ENCODE measurements at places on chromosomes 2 and 18.

DNA sequence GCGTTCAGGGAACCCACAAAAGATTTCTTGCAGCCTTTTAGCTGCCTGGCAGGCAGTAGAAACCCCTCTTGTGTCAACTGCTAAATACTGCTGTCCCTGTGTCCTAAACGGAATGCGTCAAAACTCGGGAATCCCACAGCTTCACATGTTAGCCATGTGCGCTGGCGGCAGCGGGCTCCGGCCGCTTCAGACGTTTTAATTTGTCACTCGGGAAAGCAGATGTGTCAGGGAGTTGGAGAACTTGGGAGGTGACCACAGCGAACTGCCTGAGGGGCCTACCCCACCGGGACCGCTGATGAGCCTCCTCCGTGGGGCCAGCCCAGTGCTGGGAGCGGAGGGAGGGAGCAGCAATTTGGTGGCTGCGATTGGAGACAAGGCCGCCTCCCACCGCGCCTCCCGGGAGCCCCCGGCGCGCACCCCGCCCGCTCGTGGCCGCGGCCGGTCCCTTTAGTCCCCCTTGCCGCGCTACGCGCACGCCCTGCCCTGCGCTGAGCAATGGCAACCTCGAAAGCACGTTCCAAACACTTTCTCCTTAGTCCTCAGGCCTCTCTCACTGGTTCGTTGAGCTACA is 146.1 kb upstream of the SATB2 start:
- no peak for DNase-seq

DNA sequence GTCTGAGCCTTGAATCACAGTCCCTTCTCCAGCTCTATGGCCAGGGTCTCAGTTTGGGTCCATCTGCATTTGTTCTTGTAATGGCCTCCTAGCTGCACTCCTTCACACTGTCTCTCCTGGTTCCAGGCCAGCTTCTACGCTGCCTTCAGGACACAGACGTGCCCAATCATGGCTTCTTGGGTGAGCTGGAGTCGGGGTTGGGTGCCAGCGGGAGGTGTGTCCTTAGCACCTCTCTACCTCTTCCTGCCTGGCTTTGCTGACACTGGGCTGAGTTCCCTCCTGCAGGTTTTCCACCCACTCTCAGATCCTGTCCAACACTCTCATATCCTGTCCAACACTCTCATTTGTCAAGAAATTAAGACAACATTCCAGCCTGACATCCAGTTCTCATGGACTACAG is 9.6 kb downstream of the TRPM8 start:
- no peak for DNase-seq

DNA sequence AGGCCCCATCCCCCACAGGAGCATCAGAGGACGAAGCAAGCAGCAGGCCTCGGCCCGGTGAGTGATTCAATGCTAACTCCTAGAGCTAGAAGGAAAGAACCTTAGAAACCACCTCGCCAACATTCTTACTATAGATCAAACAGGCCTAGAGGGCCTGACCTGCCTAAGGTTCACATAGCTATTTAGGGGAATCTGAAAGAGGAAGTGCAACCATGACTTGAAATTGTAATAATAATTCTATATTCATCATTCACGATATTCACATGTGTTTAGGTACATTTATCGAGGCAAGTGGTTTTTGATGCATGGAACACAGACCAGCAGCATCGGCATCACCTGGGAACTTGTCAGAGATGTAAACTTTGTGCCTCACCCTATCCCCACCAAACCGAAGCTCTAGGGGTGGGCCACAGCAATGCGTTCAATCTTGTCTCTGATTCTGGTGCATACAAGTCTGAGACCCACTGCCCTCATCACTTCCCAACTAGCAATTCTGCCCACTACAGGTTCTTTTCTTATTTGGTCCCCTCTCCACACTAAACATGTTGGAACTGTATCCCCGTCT is 78.0 kb upstream of the DNMT3A start:
- DNase-seq = no peak

DNA sequence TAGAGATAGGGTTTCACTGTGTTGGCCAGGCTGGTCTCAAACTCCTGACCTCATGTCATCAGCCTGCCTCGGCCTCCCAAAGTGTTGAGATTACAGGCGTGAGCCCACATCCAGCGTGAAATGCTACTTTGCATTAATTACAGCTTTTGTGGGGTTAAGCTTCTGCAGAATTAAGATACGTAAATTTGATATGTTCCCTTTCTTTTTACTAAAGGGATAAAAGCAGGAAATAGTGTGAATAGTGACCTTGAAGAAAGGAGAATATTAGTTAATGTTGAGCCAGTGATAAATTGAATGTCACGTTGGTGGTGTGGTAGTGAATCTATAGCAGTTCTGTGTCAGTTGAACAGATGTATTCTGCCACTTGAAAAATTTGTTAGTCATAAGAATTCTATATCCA is 16.9 kb downstream of the SMCHD1 start:
- no peak for DNase-seq

DNA sequence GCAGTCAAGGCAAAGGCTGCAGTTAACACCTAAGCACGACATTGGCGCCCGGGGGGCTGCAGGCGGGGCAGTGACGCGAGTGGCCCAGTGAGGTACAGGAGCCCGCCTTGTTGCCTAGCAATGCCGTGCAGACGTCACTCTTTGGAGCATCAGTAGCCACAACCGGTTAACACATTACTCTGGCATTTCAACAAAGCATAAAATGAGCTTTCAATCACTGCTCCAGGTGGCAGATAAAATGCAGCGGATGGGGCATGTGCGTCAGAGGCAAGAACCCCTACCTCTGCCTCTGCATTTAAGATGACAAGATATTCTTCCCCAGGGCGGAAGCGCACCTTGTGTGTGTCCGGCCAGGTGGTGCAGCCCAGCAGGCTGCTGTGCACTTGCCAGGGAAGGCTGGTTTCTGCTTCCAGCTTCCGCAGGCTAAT is 139.4 kb downstream of the MTCL1 start:
- no peak for DNase-seq

DNA sequence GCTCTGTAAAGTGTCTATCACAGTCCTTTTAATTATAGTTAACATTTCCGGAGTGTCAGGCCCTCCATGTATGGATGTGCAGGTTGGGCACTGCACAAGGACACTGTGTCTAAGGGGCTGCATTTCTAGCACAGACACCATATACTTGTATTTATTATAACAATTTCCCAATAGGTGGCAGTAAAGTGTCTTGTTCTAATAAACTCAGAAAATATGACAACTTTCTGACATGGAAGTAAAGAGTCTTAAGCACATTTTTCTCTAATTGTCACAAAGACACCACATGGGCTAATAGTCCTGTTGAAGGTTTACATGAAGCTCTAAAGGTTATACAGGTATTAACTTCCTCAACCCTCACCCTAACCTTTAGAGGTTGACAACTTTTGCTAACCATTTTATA is 156.6 kb downstream of the DYSF start:
- DNase-seq = no peak

- DNase-seq = no peak
Measured at GRCh38 chr2:88227446-88227845, 57.3 kb downstream of the THNSL2 start.

DNA sequence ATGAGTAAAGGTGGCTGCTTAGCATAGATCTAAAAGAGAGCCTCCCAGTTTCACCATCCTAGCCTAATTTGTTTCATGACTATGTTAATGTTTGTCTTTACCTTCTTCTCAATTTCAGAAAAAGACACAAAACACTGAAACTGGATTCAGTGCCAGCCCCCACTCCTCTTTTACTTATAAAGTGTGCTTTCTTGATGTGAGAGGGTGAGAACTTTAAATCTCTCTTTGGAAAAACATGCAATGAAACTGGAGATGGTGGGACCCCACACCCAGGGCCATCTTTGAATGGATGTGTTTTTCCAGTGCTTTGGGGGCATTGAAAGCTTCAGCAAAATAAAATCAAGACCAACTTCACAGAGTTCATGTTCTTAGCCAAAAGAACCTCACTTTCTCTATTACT is 185.9 kb downstream of the CYRIA start:
- no peak for DNase-seq

DNA sequence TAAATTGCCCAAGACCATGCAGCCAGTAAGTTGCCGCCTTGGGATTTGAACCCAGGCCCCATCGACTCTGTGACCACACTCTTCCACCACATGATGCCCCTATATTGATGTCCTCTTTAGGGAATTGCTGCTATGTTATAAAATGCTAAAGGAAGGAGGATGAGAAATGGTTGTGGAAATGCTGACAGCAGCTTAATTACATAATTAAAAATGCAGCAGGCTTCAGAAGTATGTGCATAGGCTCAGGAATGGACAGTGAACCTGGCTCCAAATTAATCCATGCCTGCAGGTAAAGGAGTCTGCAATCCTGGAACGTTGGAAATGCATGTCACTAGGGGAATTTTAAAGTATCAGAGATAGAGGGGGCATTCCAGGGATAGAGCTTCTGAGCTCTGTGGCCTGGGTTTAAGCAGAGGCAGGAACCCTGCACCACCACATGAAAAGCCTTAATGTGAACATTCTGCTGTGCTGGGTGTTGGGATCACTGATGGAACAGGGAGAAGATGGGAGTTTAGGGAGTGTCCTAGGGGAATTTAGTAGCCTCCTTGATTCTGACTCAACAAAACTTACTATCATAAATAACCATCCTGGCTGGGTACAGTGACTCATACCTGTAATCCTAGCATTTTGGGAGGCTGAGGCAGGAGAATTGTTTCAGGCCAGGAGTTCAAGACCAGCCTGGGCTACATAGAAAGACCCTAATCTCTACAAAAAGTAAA is 76.1 kb upstream of the CCDC85A start:
- DNase-seq = no peak

DNA sequence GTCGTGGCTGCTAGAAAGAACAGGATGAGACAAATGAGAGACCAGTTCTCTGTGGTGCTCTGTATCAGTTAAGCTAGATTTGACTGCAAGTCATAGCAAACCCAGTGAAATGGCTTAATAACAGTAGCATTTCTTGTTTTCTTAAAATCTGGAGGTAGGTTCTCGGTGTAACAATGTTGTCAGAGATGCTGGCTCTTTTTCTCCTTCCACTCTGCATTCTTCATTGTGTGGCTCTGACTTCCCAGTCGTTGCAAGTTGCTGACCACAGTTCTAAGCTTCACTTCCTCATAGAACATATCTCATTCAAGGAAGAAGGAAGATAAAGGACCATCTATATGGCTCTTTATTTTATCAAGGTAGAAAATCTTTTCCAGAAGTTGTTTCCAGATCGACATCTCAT is 7.9 kb upstream of the CKAP2L start:
- DNase-seq = no peak

DNA sequence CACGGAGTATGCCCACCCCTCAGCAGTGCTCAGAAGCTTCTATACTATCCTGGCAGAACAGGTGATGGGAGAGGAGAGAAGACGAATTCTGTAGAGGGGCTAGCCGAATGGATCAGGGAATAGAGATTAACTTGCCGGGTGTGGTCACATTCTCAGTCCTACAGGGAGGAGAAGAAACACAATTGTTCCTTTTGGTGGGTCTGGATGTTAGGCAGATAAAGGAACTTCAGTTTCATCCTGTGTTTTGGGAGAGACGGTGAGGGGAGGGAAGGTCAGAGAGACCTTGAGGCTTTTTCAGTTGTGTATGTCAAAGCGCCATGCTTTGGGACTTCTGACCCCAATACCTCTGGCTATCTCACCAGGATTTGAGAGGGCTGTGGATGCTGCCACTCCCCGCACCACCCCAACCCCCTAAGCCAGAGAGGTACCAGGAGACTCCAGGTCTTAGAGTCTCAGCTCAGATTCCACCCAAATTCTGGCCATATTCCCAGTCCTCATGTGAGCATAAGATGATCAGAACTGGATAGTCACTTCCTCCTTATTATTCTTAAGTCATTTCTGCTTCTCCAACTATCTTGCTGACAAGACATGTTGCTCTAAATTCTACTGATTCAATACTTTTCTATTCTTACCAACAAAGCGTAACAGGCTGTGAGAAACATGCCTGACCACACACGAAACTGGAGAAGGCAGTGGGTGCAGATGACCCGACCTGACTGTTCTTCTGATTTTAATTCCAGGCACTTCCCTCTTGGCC is 2.3 kb upstream of the TMEM37 start:
- DNase-seq = no peak

GRCh38 chr18:55234366-55235093 is 275.3 kb upstream of the CCDC68 start:
- DNase-seq = peak; percentile 60

GRCh38 chr2:134634054-134634753 is 84.6 kb downstream of the TMEM163 start:
- no peak for DNase-seq

- DNase-seq = no peak
Measured at GRCh38 chr2:232994446-232994845, 18.6 kb downstream of the NGEF start.

- DNase-seq = no peak
Measured at GRCh38 chr2:23622966-23623675, 238.1 kb downstream of the KLHL29 start.

DNA sequence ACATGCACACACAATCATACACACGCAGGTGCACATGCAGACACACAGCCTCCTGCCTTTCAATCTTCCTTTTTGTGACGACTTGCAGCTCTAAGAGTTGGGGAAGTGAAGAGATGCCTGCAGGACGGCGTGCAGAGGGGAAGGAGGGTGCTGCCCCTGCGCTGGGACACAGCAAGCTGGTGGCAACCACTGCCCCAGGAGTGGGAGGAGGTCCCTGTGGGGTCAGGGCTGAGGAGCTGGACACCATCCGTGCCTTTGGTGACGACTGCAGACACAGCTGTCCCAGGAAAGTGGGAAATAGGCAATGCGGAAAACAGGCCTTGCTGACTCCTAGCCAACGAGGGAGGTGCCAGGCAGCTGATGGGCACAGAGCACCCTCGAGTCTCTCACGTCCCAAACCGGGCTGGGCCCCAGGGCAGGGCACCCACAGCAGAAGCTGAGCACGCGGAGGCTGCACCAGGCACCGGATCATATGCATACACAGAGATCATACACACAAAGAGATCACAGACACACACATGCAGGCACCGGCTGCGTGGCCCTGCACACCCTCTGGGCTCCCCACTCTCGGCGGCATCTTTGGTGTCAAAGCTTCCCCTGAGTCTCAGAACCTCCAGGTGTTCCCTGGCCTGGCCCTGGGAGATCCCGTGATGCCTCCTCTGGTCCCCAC is 146.1 kb downstream of the PXDN start:
- DNase-seq = no peak

DNA sequence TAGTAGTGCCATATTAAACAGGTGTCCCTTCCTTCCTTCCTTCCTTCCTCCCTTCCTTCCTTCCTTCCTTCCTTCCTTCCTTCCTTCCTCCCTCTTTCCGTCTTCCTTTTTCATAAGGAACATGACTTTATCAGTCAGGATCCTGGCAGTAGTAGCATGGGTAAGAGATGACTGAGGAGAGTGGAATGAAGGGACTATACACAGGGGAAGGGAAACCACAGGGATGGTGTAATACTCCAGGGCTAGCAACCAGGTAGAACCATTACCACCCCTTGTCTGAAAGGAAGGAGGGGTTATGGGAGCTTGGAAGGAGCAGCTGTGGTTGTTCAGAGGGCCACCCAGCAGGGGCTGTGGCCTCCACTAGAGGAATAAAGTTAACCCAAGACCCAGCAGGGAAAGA is 23.2 kb upstream of the KDM3A start:
- DNase-seq = no peak

- no peak for DNase-seq
Measured at GRCh38 chr2:83596592-83597282, 862.3 kb downstream of the SUCLG1 start.

- no peak for DNase-seq
Measured at GRCh38 chr2:20108655-20109396, 57.4 kb upstream of the LAPTM4A start.
